ENCODE measurements at places on chromosomes 6 and 20.

- DNase-seq, result no peak
These were observed 126.3 kb upstream of the MYLIP start for GRCh38 chr6:16002332-16003196.

DNA sequence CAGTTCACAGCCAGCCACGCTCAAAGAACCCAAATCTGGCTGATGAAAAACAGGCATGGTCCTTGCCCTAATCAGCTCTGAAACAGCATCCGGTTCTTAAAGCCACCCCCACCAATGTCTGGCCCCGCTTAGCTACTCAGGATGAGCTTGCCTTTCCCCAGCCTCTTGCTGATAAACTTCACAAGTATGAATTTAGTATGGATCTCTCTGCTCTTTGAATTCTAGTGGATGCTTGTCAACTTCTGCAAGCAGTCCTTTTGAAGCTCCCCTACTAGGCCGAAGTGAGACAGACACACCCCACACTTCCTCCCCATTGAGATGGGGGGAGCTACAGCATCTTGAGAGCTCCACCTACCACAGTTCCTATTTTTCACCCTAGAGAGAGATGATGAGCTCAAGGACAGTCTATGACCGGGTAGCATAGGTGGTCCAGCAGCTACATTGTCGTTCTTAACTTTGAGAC is 36.7 kb downstream of the EBF4 start:
- no peak for DNase-seq

- DNase-seq, result no peak
These were observed 42.2 kb upstream of the FOXP4 start for GRCh38 chr6:41503827-41504465.

DNA sequence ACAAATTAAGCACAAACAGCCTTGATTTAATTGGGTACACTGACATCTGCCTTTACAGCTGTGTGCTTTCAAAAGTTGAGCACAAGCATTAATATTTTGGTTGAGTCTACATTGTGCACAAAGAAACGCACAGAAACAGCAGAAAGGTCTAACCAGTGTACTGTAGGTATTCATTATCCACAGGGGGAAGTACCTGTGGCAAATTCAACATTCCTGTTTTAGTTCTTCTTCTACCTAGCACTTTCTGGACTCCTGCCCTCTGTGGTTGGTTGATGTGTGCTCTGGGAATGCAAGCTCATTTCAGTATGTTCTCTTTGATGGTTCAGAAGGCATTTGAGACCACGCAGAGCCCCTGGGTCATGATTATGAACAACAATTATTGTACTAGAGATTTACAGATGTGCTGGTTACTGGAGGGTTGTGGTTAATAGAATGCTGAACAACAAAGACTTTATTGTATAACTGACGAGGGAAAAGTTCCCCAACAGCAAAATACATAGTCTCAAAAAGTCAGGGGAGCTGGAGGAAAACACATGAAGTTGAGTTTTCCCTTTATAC is 26.6 kb upstream of the DAAM2 start:
- DNase-seq, result no peak

DNA sequence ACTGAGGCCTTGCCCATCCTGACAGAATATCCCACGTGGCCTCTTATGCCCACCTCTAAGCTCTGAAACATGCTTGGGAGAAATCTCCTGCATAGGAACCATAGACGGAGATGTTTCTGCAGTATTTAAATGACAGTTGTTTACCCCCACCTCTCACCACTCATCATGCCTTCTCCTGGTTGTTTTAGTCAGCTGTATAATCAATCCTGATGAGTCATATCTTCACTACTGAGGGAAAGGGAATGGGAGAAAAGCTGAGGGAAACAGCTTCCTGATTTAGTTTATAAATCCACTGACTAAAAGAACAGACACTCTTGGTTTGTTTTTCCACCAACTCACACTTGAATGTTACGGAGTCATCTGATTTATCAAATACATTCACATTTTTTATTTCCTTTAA is 113.2 kb upstream of the TENT5A start:
- no peak for DNase-seq

DNA sequence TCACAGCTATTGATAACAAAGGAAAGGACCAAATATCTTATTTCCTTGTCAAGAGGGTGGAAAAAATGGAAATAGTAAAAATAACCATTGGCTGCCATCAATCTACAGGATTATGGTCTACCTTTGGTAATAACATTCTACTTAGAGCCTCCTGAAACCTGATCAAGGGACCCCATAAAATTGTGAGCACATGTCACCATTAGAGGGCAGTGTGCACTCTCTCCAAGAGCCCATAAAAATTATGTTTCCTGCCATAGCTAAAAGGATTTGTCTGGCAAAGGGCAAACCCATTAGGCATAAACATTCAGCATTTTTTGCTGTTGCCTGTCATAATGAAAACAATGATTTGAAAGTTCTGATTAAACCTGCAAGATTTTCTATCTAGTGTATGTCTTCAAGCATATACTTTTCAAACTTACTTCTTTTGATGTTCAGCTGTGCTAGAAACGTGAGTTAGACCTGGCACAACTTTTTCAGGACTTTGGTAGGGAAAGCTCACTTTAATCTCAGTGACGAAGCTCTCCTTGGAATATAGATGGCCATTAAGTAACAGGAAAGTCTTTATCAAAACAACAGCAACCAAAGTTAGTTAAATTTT is 120.7 kb upstream of the ZFP64 start:
- no peak for DNase-seq

GRCh38 chr6:133591275-133591674 is 297.6 kb upstream of the TCF21 start:
- DNase-seq, result no peak

- no peak for DNase-seq
These were observed 148.3 kb upstream of the SCGN start for GRCh38 chr6:25503686-25504085.

DNA sequence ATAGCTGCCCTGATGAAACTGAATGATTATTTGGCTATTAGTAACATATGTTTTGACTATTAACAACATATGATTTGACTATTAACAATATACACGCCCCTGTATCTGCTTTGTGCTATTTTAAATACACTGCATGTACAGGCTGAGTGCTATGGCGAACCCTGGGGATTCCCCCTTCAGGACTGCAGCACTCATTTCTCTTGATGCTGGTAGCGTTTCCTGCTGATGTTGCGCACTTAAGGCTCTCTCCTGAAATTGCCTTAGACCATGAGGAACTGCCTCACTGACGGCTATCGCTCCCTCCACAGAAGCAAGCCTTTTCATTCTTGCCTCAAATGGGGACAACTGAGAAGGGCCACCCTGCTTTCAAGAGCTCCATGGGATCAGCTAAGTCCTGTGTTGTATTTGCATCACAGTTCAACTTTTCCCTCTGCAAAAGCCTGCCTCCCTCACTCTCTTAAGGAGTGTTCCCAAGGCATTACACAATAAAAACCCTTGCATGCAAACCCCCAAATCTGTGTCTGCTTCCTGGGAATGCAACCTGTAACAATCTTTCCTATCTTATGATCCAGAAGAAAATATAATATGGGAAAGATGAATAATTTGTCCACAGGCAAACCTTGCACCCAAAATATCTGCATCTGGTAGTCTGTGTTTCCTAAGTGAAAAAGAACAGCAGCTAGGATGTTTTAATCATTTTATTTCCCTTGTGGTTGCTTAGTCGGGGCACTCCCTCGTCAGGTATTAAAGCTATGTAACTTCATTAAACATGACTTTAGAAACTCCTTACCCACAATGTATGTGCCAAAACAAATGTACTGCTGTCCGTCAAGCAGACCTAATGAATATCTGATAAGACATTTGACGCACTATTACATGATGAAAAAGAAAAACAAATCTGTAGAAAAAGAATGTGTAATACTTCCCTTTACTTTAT is 456.4 kb downstream of the COL12A1 start:
- DNase-seq, result no peak

GRCh38 chr20:56369179-56369578 is 10.4 kb downstream of the FAM210B start:
- DNase-seq, result no peak

GRCh38 chr20:5074232-5074674 is 45.5 kb downstream of the PCNA start:
- no peak for DNase-seq

DNA sequence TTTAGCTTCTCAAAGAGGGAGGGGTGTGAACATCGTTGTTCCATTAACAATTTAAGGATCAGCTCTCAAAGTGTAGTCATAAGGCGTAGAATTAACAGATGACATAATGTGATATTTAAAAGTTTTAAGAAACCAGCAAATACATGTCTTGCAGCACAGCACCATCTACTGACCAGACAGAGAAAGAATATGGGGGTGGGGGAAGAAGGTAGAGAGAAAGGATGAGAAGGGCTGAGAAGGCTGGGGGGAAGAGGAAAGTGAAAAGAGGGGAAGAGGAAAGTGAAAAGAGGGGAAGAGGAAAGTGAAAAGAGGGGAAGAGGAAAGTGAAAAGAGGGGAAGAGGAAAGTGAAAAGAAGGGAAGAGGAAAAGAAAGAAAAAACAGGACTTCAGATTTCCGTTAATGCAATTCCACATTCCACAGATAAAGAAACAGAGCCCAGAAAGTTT is 80.9 kb downstream of the HAO1 start:
- no peak for DNase-seq

DNA sequence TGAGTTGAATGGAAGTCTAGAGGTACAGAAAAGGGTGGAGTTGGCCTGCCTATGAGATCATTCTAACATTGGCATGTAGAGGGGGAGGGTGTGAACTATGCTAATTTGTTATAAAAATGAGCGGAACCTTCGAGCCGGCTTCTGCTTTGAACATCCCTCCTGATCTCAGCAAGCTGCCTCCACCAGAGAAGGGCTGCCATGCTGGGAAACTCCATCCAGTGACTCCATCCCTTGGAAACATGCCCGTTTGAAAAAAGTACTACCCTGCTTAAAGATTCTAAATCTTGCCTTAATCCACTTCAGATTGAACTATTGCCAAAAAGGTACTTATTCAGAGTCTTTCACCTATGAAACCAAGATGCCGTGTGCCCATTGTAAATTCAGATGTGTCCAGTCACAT is 43.6 kb upstream of the TMEM170B start:
- no peak for DNase-seq

DNA sequence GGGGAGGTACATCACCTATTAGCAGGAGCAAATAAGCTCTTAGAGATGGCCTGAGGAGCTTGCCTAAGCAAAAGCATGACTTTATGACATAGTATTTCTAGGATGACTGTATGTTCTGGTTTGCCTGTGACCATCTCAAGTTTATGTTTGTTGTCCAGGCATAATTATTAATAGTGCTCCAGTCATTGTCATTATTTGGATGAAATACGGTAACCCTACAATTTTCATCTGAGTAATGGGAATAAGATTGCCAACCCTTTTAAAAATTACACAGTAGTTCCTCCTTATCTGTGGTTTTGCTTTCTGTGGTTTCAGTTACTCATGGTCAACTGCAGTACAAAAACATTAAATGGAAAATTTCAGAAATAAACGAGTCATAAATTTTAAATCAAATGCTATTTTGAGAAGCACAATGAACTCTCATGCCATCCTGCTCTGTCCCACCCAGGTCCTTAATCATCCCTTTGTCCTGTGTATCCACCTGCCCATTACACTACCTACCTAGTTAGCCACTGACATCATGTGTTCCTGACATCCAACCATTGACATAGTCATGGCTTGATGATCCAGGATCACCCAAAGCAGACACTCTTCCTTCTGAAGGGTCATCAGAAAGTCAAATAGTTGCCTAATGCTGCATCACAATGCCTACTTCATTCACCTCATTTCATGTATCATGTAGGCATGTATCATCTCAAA is 27.0 kb upstream of the TFB1M start:
- DNase-seq, result no peak

DNA sequence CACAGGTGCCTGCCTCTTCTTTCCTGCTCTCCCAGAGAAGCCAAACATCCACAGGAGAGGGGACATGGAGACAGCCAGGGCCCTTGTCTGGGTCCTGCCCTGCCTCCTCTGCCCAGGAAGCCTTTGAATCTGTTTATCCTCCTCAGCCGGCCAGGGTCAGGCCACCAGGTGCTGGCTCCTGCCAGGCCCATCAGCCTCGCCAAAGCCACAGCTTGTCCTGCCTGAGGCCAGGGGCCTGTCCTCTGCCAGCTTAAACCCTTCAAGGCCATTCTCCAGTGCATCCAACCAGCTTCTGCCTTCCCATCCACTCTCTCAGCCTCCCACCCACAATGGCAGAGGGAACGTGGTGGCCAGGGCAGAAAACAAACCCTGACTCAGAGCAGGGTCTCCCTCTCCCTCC is 254.6 kb downstream of the ANKRD60 start:
- no peak for DNase-seq

GRCh38 chr6:112396221-112396620 is 49.1 kb downstream of the RFPL4B start:
- no peak for DNase-seq

GRCh38 chr6:149079911-149080491 is 237.5 kb upstream of the TAB2 start:
- no peak for DNase-seq

DNA sequence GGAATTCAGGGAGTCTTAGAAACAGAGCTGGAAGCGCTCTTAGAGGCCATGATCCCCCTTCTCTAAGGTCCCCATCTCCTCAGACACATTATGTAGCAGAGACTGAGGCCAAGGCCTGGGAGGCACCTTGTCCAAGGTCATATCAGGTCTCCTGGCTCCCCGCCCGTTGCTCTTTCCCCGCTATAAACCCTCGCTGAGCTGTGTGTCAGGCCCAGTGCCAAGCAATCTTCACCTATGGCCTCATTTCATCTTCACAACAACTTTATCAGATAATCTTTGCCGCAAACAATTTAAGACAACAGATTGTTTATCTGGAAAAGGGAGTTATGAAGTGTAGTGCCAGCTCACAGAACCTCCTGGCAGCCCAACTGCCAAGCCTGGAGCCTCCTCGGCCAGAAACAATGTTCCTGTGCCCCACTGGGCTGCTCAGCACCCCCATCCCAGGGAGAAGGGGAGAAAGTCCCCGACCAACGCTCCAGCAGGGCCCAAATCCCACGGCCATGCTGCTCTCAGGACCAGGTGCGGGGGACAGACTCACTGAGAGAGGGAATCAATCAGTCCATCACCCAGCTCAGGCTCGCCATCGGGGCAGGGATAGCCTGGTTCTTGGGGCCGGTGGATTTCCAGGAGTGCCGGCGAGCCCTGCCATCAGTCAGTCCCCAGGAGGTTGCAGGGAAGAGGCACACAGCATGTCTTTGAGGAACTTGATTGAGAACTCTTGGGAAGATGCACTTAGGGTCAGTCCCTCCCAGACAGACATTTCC is 16.9 kb upstream of the FANCE start:
- DNase-seq, result no peak

GRCh38 chr6:64932486-64932885 is 774.5 kb downstream of the EYS start:
- DNase-seq, result no peak

GRCh38 chr6:15504040-15504495 is 158.8 kb downstream of the DTNBP1 start:
- DNase-seq, result no peak

- no peak for DNase-seq
These were observed 386.5 kb upstream of the SULF2 start for GRCh38 chr20:48171626-48172356.

- DNase-seq, result no peak
These were observed 191.3 kb downstream of the OR2B2 start for GRCh38 chr6:27720607-27721580.

- no peak for DNase-seq
These were observed 1303.8 kb upstream of the ADGRB3 start for GRCh38 chr6:67331304-67331703.
